ENCODE measurements at places on chromosomes 11 and 22.

- no peak for DNase-seq
Measured at GRCh38 chr11:79431535-79431934, 9.3 kb downstream of the TENM4 start.

DNA sequence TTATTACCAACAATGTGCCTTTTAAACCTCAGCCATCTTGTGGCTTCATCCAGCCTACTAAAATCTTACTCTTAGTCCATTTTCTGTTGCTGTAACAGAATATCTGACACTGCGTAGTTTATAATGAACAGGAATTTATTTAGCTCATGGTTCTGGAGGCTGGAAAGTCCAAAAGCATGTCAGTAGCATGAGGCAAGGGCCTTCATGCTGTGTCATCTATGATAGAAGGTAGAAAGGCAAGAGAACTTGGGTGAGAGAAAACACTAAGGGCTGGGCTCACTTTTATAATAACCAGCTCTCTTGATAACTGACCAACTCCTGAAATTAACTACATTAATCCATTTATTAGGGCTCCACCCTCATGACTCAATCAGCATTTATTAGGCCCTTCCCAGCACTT lies 13.5 kb downstream of the BTBD10 start:
- no peak for DNase-seq

DNA sequence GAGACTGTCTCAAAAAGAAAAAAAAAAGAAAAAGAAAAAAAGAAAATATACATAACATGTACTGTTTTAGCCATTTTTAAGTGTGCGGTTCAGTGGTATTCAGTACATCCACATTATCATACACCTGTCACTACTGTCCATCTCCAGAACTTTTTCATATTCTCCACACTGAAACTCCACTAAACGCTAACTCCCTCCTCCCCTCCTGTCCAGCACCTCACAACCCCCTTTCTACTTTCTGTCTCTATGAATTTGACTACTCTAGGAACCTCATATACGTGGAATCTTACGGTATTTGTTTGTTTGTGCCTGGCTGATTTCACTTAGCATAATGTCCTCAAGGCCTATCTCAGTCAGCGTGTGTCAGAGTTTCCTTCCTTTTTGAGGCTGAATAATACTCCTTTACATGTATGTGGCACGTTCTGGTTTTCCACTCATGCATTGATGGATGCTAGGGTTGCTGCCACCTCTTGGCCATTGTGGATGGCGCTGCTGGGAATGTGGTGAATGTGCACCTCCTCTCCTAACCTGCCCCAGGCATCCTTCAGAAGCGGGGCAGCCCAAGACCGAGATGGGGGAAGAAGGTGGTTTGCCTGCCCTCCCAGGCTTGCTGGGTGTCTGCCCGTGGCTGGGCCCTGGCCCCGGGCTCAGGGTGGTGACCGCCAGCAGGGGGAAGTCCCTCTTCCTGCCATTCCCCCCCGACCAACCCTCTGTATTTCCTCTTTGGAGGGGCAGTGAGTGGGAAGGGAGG lies 60.5 kb downstream of the BCR start:
- DNase-seq = no peak

DNA sequence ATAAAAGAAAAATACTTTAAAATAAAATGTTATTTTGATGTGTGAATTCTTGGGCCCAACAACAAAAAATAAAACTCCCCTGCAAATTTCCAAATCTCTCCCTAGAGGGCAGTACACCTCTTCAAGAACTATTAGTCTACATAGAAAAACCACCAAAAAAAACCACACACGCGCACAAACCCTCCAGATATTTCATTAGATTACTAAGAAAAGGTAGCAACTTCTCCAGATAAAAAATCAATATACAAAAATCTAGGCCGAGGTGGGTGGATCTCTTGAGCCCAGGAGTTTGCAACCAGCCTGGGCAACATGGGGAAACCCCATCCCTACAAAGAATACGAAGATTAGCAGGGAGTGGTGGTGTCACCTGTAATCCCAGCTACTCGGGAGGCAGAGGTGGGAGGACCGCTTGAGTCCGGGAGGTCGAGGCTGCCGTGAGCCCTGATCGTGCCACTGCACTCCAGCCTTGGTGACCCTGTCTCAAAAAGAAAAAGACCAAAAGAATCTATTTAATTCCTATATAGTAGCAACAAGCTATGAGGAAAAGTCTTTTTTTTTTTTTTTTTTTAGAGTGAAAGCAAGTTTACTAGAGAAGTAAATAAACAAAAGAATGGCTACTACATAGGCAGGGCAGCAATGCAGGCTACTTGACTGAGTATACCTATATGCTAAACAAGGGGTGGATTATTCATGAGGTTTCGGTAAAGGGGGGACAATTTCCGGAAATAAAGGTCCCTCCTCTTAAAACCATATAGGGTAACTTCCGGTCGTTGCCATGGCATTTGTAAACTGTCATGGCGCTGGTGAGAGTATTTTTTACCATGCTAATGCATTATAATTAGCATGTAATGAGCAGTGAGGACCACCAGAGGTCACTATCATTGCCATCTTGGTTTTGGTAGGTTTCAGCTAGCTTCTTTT lies 13.1 kb downstream of the B3GNT6 start:
- peak; percentile 81 for DNase-seq

All from cerebellar nuclear complex (tissue), 1 donor.